ENCODE measurements at places on chromosomes 1 and 21.

DNA sequence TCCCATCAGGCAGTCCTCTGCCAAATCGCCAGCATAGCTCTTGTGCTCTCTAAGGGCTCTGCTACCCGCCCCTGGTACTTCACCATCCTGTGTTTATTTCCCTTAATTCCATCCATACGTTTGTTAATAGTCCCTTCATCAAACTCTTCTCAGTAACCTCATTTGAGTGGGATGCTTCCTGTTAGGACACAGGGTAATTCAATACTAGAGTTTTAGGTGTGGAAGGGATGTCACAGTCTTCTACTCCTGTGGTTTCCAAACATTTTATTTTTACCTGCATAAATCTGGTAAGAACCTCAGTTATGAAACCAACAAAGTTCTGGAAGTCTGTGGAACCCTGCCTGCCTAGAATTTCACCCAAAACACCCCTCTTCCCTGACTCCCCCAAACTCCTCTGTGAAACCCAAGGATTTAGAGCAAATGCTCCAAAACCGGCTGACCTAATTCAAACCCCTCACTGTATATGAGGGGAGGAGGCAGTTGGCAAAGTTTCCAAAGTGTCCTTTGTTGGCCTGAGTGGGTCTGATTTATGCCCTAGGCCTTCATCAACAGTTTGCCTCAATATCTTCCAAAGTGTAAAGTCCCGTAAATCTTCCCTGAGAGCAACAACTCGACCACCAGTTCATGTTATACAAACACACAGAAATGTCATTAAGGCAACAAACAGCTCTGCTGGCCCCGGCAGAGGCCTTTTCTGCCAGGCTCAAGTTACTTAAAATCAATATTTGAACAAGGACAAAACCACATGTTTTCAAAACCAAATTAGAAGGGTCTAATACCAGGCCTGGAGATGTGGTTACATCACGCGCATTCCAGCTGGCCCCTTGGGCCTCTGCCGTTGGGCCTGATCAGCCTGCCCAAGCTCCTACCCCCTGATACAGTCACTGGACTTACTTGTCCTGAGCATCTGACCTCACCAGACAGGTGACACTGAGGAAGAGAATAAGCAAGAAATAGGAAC lies 82.4 kb upstream of the FGGY start:
- no peak for DNase-seq

- no peak for DNase-seq
Measured at GRCh38 chr21:45129189-45129923, 55.0 kb downstream of the ADARB1 start.

GRCh38 chr1:223253916-223254315 lies 110.1 kb downstream of the SUSD4 start:
- no peak for DNase-seq

DNA sequence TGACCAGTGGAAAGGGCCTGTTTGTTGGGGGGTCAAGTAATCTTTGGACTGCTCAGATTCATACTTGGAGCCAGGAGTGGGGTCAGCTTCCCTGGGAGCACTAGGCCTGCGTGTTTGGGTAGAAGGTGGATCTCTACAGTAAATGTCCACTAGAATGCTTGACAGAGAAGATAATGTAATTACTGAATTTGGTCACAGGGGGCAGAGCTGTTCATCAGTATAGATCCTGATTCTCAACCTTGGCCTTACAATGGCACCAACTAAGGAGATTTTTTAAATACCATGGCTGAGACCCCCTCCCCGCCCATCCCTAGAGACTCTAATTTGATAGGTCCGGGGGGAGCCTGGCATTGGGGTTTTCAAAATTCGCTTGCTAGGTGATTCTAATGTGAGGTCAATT lies 217.5 kb upstream of the PLXNA2 start:
- no peak for DNase-seq

DNA sequence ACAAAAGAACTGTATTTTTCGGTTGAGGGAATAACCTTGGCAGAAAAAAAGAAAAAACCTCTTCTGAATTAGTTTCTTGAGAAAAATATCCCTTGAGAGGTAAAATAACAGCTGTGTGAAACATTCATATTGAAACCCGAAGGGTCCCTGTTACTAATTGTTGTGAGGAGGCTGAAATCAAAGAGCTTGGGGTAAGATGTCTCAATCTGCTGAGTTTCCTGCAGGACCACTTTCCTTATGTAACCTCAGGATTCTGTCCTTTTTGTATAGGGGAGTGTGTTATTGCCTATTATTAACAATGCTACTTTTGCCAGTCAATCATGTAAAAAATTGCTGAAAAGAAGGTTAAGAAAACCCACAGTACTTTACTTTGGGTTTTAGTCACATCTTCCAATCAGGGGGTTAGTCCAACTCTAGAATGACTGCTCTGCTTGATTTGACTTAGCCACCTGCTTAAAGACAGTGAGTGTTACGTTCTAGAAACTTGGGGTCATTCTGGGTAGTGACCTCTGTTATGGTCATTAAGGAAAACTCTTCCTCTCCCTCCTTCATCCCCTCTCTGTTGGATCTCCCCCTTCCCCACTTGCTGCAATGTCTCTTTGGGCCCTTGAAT lies 138.8 kb downstream of the GIPC2 start:
- no peak for DNase-seq

GRCh38 chr1:45499415-45499769 lies 481 bp downstream of the CCDC163 start:
- no peak for DNase-seq

- no peak for DNase-seq
Measured at GRCh38 chr1:8706291-8706690, 111.1 kb downstream of the RERE start.
